ENCODE measurements at places on chromosomes 6 and 20. TPM values are rescaled to one million over a fixed set of nuclear protein-coding genes. Genes with fewer than 3 reads are reported as not detected.
A peak's percentile ranks its signal among the peaks of the same experiment; 100 is the strongest.

DNA sequence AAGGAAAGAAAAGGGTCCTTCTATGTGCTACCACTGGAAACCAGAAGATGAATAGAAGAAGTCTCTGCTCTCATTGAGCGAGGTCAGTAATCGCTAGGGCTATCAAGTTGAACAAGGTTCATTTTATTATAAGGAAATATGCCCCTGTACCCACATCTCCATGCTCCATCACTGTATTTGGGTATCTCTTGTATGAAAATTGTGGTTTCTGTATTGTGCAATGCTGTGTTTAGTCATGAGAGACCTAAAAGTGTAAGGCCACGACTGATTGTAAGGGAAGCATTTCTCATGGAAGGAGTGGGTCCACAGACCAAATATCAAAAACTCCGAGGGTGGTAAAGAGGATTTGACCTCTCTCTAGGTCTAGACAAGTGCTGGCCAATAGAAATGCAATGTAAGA, 3.6 kb upstream of the HS3ST5 start:
- no peak for DNase-seq

TRIM40 gene
- total RNA-seq: not detected

DNA sequence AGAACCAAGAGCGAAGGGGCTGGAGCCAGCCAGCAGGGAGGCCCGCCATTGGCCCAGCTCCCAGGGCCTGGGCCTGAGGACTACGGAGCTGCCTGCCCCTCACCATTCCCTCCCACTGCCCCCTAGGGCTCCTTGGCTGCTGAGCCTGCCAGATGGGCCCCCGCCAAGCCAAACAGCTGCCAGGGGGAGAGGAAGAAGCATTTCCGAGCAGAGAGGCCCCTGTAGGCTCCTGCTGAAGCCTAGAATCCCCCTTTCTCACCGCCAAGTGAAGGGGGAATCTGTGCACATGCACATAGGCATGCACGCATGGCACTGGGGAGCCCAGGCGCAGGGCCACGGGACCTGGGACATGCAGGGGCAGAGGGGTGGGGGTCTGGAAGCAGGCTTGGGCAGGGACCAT, 28.5 kb upstream of the MRPS18A start:
- DNase-seq: no peak

- no peak for DNase-seq
These were observed 161.3 kb upstream of the PHACTR1 start for GRCh38 chr6:12555267-12555666.

DNA sequence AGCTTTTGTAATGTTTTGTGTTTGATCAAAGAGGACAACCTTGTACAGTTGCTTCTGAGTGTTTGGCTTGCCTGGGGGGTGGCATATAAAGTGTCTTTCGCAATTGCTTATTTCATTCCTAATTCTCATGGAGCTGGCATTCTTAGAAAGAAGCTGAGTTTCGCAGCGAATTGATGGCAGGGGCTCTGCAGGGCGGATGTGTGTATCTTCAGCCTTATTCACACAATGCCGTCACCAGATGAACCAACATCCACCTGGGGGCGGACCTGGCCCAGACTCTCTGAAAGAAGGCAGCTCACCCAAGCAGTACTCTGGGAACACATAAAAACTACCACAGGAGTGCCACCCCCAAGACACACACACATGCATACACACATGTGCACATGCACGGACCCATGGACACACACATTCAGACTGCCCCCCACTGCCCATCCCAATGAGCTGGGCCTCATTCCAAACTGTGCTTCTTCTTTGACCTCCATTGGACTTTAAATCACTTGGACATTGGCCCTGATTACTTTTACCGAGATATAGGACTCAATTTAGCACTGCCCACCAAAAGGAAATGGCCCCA, 55.4 kb upstream of the FOXQ1 start:
- no peak for DNase-seq

DNA sequence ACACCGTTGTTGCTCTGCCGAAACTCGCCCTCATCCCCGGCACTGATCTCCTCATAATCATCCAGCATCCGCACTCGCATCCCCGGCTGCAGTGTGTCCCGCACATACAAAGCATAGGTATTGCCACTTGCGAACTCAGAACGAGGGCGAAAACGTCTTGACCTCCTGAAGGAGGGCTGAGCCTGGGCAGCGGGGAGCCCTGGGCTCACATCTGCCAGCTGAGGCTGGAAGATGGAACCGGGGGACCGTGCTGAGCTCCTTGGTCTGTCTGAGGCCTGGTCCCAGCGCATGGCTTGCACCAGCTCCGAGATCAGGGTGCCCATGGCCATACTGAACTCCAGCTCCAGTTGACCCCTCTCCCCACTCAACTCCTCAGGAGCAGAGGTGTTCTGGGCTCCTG, 2.7 kb downstream of the CUL7 start:
- DNase-seq: no peak

DNA sequence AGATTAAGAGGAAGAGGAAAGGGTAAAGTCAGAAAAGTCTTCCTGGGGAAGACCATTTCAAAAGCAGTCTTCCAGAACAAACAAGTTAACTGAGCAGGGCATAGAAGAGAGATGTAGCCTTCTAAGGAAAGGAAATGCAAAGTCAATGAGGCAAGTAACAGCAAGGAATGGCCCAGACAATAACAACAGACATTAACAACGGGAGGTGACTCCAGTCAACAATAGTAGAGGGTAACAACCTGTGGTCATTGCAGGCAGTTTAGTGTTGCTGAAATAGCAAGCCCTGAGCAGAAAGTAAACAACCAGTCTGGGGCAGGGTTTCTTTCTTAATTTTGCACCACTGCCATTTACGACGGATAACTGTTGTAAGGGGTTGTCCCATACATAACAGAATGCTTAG, 2.1 kb downstream of the MDN1 start:
- DNase-seq: no peak

DNA sequence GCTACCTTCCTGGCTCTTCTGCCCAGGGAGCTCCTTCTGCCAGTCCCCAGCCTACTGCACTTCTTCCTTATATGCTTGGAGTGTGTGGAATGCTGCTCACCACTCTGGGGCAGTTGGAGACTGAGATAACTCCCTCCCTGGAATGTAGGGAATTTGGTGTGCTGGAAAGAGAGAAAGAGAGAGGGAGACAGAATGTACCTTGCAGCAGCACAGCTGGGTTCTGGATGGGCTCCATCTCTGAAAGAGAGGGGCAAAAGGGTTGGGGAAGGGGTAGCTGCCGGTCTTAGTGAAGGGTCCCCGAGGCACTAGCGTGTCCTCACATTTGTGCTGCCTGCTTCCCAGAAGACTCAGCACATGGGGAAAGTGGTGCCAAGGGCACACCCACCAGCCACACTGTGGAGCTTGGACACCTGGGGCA, 40.2 kb upstream of the DDR1 start:
- DNase-seq: no peak

DNA sequence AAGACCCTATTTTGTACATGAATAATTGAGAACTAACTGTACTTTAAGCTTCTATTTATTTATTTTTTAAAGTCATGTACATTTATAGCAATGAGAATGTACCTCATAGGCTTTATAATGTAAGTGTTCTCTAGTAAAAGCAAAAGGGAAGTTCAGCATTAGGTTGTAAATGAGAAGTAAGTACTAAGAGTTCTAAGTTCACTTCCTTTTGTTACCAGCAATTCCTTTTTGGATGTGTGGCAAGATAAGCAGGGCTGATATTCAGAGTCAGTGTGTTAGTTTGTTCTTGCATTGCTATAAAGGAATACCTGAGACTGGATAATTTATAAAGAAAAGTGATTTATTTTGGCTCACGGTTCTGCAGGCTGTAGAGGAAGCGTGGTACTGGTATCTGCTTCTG, 54.0 kb upstream of the CCN2 start:
- DNase-seq: no peak

GRCh38 chr6:159098636-159099106, 53.9 kb upstream of the TAGAP start:
- DNase-seq: peak; percentile 56

TRIM15 gene
- not detected for total RNA-seq

DNA sequence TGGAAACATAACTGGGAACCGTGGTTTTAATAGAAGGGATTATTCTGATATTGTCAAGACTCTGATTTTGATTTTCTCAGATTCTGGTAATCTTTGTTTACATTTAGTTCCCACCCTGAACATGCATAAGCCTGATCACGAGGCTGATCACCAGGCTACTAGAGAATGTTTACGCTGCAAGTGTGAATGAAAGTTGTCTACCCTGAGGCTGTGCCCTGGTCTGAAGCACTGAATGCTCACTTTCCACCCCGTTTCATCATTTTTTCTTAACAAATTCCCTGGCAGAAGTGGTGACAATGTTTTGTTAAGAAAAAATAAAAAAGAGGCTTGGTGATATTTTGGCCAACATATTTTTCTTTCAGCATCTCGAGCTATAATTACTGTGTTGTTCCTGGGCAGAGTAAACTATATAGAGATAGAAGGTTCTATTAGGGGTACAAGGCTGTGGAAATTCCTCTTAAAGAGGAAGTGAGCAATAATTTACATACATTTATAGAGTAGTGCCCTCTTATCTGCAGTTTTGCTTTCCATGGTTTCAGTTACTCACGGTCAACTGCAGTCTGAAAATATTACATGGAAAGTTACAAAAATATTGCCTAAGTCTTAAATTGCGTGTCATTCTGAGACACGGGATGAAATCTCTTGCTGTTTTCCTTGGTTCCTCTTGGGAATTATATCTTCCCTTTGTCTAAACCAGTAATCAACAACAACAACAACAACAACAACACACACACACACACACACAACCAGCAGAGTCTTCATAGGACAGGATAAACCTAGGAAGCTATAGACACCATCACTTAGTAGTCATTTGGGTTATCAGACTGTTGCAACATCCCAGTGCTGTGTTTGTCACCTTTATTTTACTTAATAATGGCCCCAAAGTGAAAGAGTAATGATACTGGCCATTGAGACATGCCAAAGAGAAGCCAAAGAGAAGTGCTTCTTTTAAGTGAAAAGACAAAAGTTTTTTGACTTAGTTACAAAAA, 566.6 kb upstream of the CITED2 start:
- no peak for DNase-seq

GRCh38 chr6:63643862-63644261, 8.3 kb downstream of the PHF3 start:
- DNase-seq: no peak

FUT9 gene
- total RNA-seq: not detected

All from activated B cell treated with CpG ODN at 0.5 μM for 24 hours (primary cell).